Skin of body (tissue), 3 donors: ENCODE measurements at places on chromosomes 16 and 17.
A peak's percentile ranks its signal among the peaks of the same experiment; 100 is the strongest.

DNA sequence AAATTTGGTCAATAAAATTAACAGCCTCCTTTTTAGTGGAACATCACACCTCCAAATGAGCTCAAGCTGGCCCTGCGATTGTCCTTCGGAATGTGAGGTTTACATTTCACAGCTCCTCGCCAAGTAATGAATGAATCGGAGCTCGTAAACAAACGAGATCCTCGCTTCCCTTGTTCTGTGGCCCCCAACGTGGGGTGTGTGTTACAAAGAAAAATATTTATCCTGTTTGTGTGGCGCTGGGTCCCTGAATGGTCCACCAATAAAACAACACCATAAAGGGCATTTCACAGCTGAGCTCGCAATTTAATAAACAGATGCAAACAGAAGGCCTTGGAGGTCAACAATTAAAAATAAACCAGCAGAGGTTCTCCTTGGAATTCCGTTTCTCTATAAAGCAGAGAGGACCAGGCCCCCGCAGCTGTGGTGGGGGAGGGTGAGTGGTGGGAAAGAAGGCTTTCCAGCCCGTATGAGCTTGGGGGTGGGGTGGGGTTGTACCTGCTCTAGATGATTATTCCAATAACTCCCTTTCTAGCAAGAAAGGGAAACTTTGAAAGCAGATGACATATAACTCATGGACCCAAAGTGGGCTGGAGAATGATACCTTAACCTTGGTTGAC lies 393.9 kb upstream of the SALL1 start:
- DNase-seq: no peak

DNA sequence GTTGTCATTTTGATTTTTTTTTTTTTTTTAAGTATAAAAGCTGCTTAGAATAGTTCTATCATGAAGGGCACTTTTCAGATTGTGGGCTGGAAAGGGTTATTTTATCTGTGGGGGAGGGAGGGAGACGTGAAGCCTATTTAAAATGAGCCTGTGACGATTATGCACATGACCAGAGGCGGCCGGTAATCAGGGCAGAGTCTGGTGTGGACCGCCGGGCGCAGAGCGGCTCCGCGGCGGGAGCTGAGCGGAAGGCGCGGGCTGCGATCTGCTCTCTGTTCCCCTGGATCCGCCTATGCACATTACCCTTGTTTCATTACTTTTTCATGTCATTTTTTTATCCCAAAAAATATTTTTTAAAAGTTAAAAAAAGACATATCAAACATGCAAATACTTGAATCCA lies 23.5 kb downstream of the TMC6 start:
- DNase-seq: no peak

DNA sequence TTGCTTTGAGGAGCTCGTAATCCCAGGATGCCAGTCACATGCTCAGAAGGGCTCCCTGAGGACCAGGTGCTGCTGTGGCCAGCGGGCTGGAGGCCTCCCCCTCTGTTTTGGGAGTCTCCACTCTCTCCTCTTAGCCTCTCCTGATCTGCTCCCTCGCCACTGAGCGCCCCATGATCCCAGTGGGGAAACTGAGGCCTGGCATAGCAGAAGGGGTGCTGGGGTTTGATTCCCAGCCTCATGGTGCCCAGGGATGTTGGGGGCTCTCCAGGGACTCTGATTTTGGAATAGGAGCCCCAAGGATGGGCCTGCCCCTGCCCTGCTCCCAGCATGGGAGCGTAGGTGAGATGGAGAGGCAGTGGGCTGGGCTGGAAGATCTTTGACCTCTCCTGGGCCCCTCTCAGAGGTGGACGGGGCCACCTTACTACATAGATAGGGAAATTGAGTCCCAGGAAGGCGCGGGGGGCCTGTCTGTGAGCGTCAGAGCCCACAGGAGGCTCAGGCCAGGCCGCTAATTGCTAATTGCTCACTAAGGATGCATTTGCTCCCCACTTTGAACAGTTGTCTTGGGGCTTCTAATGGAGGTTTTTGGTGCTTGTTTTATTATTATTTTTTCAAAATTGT lies 525 bp upstream of the ADCY7 start:
- no peak for DNase-seq

GRCh38 chr17:28744104-28744971 lies 527 bp downstream of the TRAF4 start:
- DNase-seq: peak; percentile 57

DNA sequence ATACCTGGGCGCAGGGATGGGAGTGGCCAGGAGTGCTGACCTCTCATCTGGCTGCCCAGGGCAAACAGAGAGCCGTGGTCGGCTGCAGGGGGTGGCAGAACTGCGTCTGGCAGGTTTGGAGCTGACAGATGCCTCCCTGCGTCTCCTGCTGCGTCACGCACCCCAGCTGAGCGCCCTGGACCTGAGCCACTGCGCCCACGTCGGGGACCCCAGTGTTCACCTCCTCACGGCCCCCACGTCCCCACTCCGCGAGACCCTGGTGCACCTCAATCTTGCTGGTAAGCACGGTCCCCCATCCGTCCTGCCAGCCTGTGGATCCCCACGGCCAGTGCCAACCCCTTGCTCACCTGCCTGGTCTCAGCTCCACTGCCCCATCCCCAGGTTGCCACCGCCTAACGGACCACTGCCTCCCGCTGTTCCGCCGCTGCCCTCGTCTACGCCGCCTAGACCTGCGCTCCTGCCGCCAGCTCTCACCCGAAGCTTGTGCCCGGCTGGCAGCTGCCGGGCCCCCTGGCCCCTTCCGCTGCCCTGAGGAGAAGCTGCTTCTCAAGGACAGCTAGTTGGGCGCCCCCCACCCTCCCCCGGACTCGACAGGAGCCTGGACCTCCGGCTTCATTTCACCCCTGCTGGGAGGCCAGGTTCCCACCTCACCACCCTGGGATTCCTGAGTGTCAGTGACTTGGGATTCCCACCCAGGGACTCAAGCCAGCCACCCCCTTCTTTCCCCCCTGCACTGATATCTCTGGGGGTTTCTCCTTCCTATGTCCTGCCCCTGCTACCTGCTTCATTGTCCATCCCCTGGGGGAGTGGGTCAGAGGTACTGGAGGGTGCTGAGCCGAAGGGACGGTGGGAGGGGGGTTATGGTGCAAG lies 2.0 kb upstream of the ORAI3 start:
- no peak for DNase-seq

DNA sequence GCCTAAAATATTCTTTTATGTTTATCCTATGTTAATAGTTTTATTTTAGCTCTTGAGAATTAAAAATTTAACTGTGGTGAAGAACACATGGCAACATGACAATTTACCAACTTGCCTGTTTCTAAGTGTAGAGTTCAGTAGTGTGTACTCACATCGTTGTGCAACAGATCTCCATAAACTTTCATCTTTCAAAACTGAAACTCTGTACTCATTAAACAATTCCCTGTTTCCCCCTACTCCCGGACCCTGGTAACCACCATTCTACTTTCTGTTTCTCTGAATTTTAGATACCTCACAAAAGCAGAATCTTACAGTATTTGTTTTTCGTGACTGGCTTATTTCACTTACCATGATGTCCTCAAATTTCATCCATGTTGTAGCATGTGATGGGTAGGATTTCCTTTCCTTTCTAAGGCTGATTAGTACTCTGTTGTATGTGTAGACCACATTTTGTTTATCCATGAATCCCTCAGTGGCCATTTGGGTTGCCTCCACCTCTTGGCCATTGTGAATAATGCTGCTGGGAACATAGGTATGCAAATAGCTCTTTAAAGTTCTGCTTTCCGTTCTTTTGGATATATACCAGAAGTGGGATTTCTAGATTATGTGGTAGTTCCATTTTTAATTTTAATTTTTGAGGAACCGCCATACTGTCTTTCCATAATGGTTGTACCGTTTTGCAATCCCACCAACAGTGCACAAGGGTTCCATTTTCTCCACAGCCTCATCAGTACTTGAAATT lies 17.4 kb downstream of the IST1 start:
- DNase-seq: no peak

DNA sequence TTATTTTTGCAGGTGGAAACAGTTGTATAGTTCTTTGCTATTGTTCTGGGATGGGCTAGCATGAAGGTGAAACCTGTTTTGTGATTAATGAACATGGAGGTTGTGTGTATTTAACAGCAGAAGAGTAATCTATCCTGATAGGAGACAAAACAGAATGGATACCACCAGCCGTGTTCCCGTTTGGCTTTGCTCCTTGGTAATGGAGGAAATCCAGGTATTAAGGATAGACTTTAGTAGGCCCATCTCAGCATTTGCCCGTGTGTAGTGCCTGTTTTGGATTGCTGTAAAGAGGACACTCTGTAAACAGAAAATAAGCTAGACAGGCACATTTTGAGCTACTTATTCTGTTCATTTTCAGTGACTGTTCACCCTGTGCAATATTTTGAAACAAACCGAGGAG lies 215.1 kb downstream of the RBFOX1 start:
- DNase-seq: no peak

DNA sequence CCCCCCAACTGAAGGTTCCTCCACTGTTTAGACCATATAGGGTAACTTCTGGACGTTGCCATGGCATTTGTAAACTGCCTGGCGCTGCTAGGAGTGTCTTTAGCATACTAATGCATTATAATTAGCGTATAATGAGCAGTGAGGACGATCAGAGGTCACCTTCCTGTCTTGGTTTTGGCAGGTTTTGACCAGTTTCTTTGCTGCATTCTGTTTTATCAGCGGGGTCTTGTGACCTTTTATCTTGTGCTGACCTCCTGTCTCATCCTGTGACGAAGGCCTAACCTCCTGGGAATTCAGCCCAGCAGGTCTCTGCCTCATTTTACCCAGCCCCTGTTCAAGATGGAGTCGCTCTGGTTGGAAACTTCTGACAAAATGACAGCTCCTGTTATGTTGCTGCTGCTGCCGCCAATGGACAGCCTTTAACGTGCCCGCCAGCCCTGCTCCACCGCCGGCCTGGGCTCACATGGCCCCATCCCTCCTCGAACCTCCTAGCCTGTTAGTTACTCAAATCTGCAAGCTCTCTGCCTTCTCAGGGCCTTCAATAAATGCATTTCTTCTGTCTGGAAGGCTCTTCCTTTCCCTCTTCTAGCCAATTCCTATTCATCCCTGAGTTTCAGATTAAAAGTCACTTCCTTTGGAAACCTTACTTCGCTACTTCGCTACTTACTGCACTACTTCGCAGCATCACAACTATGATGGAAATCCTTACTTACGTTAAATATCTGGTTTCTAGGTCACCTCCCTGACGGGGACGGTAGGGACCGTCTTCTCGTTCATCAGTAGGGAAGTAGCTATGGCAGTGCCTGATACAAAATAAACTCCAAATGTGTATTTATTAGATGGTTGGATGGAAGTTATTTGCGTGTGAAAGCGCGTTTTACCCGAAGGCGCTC lies 640 bp upstream of the NAGLU start:
- DNase-seq: no peak

DNA sequence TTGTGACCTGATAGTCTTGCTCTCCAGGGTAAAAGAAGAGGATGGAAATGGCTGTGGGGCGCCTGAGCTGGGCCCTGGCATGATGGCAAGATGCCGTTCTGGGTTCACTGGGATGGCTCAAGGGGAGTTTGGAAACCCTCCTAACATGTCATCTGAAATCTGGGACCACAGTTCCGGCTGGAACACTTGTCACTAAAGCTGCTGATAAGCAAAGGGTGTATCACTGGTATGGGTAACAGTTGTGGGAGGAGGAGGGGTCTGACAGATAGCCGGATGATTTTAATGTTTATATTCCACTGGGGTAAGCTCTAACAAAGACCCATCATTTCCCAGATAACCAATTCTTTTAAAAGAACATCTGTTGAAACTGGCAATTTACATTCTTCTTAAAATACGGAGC lies 390.2 kb downstream of the WWOX start:
- no peak for DNase-seq

- DNase-seq: no peak
Observed at GRCh38 chr17:60249290-60249826, 99.6 kb downstream of the CA4 start.

GRCh38 chr17:72725433-72726068 lies 366.9 kb downstream of the SLC39A11 start:
- peak; percentile 21 for DNase-seq

GRCh38 chr16:85185303-85186100 lies 73.2 kb upstream of the CIBAR2 start:
- DNase-seq: no peak

GRCh38 chr17:64117981-64118979 lies 11.7 kb downstream of the ERN1 start:
- DNase-seq: peak; percentile 27

DNA sequence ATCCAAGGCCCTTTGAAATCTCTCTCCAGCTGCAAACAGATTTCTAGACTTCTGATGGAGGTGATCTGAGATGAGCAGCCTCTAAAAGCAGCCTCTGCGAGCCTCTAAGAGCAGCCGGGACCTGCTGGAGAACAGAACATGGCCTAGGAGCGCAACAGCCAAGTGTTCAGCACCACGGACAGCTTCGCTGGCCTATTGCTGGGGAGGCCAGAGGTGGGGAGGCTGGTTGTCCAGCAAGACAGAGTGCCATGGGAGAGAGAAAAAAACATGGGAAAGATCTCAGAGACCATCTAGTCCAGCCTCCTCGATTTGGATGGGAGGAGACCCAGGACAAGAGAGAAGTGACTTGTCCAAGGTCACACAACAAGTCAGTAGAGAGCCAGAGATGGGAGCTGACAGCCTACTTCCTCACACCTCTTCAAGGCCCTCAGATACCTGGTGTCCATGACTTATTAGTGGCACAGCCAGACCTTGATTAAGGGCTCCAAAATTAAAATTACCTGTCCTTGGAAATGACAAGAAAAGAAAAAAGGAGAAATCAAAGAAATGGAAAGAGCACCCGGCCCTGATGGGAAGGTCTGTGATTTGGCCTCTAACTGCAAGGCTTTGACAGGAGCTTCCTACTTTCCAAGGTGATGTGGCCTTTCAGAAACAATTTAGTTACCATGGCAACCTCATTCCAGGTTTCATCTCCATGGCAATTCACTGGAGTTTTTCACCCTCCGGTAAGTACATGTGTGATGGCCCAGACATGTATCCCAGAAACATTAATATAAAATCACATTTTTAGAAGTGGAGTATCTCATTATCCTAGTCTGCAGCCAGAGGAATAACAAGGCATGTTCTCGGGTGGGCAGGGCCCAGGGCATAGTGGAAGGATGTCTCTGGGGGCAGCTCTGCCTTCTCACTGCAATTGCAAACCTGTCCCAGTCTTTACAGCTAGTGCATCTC lies 14.5 kb downstream of the RPRML start:
- no peak for DNase-seq

DNA sequence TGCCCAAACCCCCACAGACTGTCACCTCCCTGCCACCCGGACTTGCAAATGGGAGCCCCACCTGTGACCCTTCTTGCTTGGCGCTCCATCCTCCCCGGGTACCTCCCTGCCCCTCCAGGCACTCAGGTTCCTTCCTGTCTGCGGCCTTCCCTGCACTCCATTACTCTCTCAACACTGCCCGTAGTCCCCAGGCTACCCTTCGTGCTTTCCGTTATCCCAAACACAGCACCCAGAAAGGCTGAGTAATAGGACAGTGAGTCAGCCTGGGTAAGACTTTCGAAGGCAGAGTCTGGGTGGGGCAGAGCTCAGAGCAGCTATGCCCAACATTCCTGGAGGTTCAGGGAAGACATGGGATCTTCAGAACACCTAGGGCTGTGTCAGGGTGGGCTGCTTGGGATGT lies 16.6 kb upstream of the C16orf74 start:
- no peak for DNase-seq
